Caki2 (cell line): ENCODE measurements at places on chromosomes 2 and 18.

- no peak for DNase-seq
Measured at GRCh38 chr18:31056296-31056695, 13.8 kb upstream of the DSC3 start.

GRCh38 chr2:217086038-217086522, 226.2 kb upstream of the TNP1 start:
- no peak for DNase-seq

DNA sequence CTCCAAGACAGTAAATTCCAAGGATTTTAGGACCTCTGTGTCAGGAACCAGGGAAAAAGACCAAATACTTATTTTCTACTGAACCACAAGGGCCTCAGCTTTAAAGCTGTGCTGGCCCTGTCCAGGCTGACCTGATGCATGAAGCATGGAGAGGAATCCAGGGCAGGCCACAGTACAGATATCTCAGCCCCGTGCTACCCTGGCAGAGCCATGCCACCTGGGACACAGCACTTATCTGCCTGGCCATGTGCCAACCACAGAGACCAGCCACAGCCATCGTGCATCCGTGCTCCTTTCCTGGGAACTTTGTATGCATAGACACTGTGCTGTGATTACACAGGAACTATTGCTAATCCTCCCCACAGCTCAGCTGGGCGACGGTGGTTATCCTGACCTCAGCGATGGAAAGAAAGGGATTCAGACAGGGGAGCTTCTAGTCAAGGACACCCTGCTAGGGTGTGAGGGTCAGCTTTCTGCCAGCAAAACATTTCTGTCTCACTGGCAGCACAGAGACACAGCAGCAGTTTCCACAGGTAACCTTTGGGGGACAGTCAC, 687.4 kb upstream of the ID2 start:
- DNase-seq, result no peak

DNA sequence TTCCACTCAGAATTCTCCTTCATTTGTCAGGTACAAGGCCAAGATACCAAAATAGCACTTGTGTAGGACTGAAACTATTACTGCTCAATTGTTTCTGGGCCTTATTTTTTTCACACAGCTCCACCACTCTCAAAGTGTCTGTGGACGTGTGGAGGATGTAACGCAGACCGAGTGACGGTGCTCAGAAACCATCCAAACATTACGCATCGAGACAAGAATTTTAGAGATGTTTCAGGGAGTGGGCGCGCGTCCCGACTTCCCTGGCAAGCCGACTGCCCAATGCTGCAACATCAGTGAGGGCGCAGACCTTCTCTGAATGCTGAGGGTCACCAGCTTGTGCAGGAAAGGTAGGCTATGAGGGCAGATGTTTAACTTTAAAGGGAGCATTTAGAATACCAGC, 108.4 kb downstream of the GATA6 start:
- no peak for DNase-seq

DNA sequence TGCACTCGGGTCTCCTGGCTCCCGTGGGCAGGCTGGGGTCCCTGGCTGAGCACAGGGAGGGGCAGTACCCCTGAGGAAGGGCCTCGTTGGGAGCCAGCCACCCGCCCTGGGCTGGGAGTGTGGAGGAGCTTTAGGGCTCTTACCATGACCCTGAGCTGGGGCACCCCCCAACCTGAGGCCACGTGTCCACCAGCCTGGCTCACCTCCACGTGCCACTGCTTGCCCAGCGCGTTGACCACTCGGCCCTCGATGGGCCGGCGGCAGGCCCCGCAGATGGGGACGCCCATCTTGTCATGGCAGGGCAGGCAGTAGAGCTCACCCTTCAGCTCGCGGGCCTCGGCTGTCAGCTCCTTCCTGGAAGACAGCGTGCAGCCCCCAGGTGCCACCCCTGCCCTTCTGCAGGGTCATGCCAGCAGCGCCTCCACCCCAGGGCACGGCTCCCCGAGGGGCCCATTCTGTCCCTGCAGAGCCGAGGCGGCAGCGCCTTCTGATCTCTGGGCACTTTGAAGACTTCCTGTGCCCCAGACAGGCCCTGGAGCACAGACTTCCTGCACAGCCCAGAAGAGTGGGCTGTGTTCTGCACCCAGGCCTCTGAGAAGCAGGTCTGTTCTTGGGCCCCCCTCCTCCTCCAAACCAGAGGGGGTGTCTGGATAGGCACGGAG, 4.0 kb upstream of the GPR17 start:
- DNase-seq, result no peak

GRCh38 chr2:138500592-138501424, 762 bp upstream of the SPOPL start:
- no peak for DNase-seq

GRCh38 chr18:79644006-79644665, 35.5 kb upstream of the CTDP1 start:
- DNase-seq, result peak; percentile 23

DNA sequence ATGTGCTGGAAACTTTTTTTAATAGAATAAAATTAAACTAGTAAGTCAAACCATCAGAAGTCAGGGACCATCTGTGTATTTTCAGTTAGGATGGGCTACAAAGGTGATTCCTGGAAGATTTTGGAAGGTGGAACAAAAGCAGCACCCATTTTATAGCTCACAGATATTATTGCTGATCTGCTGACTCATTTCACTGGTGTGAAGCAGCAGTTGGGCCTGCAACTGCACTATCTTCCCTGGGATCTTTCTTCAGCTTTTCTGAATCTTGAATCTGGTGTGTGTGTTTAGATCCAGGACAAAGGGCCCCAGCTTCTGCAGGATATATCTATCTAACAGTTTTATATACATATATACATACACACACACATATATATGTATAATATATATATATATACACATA, 35.6 kb upstream of the BCL11A start:
- DNase-seq, result no peak
